ENCODE measurements at places on chromosomes 1 and 21.

GRCh38 chr1:160779626-160780397 is 16.2 kb upstream of the LY9 start:
- peak; percentile 82 for DNase-seq

- DNase-seq: no peak
These were observed 80.9 kb upstream of the DPYD start for GRCh38 chr1:98001764-98002163.

DNA sequence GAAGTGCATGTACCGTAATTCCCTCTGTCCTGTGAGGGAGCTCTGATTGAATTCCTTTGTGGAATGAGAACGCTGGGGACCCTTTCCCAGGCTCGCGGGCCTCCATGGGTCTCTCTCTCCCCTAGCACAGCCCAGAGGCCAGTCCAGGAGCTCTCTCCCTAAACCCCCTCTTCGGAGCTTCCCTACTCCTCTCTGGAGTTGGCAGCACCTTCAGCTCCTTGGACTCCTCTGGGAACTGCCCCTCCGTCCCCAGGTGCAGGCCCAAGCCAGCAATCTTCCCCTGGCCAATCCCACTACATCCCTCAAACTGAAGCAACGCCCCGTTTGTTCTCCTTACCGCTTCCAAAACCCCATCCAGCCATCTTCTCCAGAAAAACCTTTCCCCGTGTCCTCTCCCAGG is 10.5 kb upstream of the SYNC start:
- DNase-seq: peak; percentile 45

- DNase-seq: no peak
These were observed 33.5 kb downstream of the TRIM11 start for GRCh38 chr1:228373004-228373680.

- no peak for DNase-seq
These were observed 76.8 kb downstream of the POU2F1 start for GRCh38 chr1:167297222-167298214.

Measured in H9 (cell line).